ENCODE measurements at places on chromosomes 3 and 15.

DNA sequence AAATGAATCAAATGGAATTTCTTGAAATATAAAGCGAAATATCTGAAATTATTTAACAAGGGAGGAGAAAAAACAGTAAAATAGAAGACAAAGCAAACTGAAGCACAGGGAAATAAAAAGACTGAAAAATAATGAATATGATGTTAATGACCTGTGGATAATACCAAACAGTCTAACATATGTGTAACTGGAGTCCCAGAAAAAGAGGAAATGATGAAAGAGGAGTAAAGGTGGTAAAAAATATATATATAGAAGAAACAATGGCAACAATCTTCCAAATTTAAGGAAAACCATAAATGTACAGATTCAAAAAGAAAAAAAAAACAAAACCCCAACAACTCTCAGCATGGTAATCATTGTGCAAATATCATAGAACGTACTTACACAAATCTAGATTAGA is 21.2 kb downstream of the UBE3A start:
- no peak for DNase-seq

DNA sequence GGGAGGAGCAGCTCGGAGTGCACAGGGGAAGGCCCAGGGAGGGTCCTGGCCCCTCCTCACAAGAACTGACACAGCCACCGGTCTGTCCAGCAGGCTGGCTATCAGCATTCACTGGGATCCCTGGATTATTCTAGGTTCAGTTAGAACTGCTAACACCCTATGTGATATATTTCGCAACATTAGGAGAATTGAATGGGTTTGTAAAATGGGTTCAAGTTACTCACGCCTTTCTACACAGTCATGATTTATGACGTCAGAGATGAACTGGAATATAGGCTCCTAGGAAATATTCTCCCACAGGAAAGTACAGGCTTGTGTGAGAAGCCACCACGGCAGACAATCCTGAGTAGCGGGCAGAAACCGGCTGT is 969 bp upstream of the BSN start:
- DNase-seq = no peak

DNA sequence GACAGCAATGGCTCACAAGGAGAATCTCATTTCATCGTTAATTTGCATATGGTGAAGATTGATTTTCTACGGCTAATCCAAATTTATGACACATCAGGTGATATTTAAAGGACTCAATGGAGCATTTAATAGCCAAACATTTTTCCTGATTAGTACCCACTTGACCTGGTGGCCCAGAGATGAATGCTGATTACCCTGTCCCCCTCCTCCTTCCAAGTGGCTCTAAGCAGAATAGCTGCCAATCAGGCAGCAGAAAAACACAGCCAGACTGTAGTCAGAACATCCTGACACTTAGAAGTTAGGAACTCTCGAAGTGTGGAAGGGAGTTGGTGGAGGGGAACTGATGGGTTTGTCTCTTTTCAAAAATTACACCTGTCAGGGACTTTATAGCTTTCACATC is 302.5 kb downstream of the ZNF621 start:
- no peak for DNase-seq

- no peak for DNase-seq
Measured at GRCh38 chr3:64426551-64426950, 201.3 kb upstream of the PRICKLE2 start.

- DNase-seq = no peak
Measured at GRCh38 chr15:67092752-67093503, 27.5 kb downstream of the SMAD3 start.

GRCh38 chr3:137612291-137612690 is 151.8 kb upstream of the SOX14 start:
- DNase-seq = no peak

GRCh38 chr15:40069178-40070165 is 30.5 kb upstream of the SRP14 start:
- peak; percentile 51 for DNase-seq

- no peak for DNase-seq
Measured at GRCh38 chr15:41010345-41010744, 57.1 kb downstream of the CHAC1 start.

GRCh38 chr3:114878114-114878839 is 268.8 kb downstream of the ZBTB20 start:
- no peak for DNase-seq

DNA sequence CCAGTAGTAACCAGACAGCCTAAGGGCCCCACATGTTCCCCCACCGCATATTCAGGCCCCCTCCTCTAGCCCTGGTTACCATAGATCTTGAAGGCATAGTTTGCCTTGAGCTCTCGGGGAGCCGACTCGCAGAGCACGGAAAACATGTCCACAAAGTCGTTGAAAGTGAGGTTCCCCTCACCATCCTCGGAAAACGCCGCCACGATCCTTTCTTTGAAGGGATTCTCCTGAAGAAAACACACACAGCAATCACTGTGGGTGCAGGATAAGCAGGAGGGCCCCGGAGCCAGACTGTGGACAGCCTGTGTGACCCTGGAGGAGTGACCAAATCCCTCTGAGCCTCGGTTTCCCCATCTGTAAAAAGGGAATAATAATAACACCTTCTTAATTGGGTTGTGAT is 16.8 kb downstream of the SH2D7 start:
- DNase-seq = no peak

DNA sequence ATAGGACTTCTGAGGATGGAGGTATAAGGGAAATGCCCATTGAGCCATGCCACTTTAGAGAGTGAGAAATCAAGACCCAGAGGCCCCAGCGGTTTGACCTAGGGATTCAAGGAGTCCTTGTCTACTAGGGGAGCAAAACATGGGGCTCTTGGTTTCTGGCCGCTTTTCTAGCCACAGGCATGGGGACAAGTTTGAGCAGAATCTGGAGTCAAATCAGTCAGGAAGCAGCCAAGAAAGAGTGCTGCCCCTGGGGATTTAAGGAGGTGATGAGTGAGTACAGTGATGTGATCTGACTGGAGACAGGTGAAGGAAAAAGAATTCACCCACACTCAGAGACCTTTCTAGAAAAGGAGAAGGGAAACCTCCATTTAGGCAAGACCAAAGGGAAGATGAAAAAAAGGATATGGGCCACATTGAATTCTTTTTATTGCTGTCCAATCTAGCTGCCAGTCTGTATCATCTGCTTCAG is 244.0 kb upstream of the TBC1D5 start:
- DNase-seq = no peak

GRCh38 chr3:136196401-136197158 is 445 bp upstream of the MSL2 start:
- peak; percentile 99 for DNase-seq

DNA sequence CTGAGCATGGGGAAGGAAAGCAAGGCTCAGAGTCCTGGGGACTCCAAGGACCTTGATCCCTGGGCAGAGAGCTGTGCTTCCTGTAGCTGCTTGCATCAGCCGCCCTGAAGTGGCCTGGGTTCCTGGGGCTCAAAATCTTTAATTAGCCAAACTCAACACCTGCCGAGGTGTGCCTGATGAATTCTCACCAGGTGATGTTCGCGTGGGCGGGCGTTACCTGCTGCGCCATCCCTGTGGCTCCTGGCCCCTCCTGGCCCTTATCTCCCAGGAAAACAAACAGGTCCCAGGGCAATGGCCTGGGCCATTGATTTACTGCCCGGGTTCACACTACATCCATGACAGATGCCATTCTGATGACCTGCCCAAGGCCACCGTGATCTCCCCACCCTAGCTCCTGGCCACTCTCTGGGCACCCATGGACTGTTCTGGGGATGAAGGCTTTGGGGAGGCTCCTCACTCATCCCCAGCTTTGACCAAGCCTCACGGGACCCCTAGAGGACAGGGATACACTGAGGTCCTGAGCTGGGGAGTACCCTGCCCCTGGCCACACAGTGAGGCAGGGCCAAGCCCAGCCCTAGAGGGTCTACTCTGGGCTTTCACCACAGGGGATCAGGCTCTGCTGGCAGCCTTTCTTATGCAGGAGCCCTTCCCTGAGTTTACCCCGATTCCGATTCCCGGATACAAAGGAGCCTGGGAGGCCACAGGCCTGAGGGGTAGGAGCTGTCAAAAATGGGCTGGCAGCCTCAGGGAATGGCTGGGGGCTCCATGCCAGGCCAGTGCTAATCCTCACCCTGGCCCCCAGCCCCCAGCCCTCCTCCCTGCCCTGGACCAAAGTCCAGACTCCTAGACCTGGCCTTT is 5.7 kb downstream of the SLC38A3 start:
- DNase-seq = no peak

GRCh38 chr3:40631341-40631995 is 106.7 kb downstream of the ZNF621 start:
- DNase-seq = no peak

- DNase-seq = no peak
Measured at GRCh38 chr15:45603881-45604280, 16.7 kb downstream of the BLOC1S6 start.

- peak; percentile 69 for DNase-seq
Measured at GRCh38 chr3:42043099-42043813, 47.9 kb upstream of the TRAK1 start.

GRCh38 chr3:14689247-14689980 is 14.5 kb downstream of the C3orf20 start:
- DNase-seq = no peak

- DNase-seq = no peak
Measured at GRCh38 chr15:45117308-45118130, 3.4 kb downstream of the DUOXA2 start.

- DNase-seq = no peak
Measured at GRCh38 chr3:32056559-32057290, 49.7 kb upstream of the GPD1L start.

DNA sequence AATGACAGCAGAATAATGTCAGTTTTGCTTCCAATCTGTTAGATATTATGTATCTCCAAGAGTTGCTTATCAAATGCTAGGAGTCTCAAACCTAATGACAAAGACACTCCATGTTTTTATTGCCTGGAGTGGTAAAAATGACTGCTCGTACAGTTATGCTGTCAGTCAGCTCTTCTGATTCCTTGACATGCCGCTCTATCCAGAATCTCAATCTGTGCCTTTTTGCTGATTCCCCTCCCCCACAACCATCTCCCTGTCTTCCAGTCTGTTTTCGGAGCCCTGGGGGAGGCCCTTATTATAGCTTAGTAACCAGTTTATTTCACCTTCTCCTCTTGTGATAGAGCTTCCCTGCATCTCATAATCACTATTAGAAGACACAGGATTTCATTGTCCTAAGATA is 2.6 kb downstream of the MKRN2 start:
- DNase-seq = no peak

- DNase-seq = no peak
Measured at GRCh38 chr15:98872774-98873173, 134.8 kb downstream of the PGPEP1L start.

DNA sequence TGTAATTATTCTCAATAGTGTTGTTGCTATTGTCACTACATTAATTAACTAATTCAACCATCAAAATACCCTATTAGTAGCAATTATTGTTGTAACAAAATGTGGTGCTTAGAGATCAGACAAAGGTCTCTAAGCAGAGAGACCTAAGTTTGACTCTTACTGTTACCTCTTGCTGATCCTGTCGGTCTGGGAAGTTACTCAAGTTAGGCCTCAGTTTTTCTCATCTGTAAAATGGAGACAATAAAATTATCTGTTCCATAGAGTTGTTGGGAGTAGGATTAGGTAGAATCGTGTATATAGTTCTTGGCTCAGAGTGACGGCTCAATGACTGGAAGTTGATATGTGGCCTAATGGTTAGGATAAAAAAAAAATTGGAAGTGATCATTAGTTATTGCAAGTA is 69.8 kb upstream of the ARL8B start:
- DNase-seq = no peak

GRCh38 chr15:48355377-48355776 is 24.1 kb downstream of the DUT start:
- DNase-seq = no peak

- DNase-seq = no peak
Measured at GRCh38 chr3:104816716-104817115, 550.0 kb upstream of the ALCAM start.

- DNase-seq = no peak
Measured at GRCh38 chr3:48960841-48961413, 29.1 kb upstream of the P4HTM start.

DNA sequence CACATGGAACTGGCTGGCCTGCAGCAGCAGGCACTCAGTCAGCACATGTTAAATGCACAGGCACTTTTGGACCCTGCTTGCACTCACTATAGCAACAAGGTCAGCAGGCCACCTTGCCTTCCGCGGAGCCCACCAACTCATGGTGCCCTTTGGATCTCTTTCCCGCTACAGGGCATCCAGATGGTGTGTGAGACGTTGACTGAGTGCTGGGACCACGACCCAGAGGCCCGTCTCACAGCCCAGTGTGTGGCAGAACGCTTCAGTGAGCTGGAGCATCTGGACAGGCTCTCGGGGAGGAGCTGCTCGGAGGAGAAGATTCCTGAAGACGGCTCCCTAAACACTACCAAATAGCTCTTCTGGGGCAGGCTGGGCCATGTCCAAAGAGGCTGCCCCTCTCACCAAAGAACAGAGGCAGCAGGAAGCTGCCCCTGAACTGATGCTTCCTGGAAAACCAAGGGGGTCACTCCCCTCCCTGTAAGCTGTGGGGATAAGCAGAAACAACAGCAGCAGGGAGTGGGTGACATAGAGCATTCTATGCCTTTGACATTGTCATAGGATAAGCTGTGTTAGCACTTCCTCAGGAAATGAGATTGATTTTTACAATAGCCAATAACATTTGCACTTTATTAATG is 85.0 kb downstream of the TGFBR2 start:
- peak; percentile 25 for DNase-seq

DNA sequence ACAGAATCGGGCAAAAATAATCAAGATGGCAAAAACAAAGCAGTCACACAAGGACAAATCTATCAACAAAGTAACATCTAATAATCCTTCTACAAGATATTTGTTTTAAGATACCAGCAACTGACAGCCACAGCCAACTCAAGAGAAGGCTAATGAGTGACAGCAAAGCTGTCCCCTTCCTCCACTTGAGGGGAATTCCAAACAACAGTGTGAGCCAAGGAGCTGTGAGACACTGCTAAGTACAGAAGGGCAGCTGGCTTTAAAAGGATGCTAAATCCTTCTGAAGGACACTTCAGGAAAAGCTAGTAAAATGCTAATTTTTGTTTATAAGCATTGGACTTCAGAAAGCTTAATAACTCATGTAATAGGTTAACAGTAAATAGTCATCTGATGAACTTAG is 120.3 kb upstream of the GOLGA8J start:
- DNase-seq = no peak

Measured in nephron progenitor cell (in vitro differentiated cells).